ENCODE measurements at places on chromosomes 7 and 10. TPM values are rescaled to one million over a fixed set of nuclear protein-coding genes. Genes with fewer than 3 reads are reported as not detected.

DNA sequence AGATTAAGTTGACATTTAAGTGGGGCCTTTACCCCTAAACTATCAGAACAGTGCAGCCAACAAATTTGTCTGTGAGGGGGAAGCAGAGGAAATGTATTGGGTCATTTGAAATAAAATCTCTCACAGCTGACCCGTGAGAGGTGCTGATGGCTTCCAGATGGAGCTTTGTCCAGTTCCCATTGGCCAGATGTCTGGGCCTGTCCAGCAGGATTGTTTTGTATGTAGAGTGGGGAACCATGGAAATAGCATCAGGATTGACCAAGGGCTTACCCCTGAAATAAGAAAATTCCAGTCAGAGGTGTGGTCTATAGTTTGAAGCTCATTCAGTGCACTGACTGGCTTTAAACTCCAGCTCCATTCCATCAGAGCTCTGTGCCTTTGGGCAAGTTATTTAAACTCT is 50.6 kb downstream of the INHBA start:
- no peak for DNase-seq

DNA sequence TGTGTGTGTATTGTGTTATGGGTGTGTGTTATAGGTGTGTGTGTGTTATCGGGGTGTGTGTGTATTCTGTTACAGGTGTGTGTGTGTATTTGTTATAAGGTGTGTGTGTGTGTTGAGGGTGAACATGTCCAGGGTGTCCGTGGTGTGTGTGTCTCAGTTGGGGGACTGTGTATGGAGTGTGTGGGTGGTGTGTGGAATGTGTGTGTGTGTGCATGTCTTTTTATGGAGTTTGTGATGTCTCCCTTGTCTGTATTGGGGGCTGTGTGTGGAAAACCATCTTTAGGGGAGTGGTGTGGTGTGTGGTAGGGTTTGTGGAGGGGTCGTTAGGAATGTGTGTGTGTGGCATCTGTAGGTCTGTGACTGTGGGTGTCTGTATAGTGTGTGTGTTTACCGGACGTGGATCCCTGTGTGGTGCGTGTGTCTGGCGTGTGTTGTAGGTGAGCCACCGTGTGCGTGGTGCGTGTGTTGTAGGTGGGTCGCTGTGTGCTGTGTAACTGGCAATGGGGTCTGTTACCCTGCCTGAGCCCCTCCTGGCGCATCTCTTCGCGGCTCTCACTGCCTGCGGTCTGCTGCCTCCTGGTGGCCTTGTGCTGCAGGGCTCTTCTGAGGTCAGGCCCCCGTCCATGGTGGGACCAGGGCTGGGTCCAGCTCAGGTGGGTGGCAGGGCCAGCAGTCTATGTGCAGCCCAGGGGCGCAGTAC is 61.7 kb downstream of the PALD1 start:
- peak; percentile 36 for DNase-seq

DNA sequence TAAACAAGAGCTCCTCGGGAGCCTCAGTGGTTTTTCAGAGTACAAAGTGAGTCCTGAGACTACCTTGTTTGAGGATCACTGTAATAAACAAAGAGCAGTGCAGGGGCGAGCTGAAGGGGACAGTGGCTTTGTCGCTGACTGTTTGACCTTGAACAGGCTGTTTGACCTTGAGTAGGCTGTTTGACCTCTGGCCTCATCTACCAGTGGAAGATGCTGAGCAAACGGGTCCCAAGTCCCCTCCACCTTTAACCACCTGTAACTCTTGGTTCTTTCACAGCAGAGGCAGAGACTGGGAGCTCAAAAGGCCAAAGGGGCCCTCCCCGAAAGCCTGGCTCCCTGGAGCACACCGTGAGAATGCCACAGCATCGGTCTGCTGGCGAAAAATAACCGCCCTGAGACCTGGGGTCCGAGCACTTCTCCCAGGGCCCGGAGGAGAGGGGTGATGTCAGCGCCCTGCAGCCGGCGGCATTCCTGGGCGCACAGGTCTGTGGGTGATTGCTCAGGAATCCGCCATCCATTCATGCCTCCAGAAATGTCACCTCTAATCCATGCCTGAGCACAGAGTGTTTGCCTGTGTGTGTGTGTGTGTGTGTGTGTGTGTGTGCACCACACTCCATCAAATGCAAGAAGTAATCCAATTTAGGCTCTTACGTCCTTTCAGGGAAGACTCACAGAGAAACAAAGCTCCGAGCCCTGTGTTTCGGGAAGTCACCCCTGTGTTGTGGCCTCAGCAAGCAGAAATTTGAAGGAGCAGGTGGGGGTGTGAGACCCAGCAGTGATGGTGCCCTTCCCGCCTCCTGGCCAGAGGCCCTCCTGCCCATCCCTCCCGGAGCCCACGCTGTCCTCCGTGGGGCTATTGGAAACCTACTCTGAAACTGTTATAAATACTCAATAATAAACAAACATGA is 66.5 kb downstream of the ASB13 start:
- DNase-seq, result no peak

DNA sequence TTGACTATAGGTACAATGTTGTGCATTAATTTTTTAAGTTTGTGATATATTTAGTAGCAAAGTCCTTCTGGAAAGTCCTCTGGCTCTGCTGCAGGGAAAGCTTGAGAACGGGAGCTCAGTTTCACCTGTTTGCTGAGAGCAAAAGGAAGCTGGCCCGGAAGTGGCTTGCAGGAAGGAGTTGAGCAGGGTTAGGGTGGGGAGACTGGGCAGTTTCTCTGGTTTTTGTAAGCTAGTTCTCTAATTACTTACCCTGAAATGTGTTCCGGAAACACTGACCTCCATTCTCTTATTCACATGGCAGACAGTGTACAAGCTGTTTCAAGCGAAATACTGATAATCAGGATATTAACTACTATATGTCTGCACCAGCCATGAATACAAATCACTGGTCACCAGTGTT is 22.3 kb downstream of the MAP3K8 start:
- DNase-seq, result peak; percentile 23

GRCh38 chr7:77904252-77904651 is 105.7 kb downstream of the PHTF2 start:
- no peak for DNase-seq

- no peak for DNase-seq
Measured at GRCh38 chr10:119407254-119407777, 135.2 kb downstream of the RGS10 start.

GRCh38 chr10:73244866-73245477 is 2.1 kb downstream of the DNAJC9 start:
- DNase-seq, result no peak

THNSL1 gene
- 1.5 TPM for total RNA-seq

DNA sequence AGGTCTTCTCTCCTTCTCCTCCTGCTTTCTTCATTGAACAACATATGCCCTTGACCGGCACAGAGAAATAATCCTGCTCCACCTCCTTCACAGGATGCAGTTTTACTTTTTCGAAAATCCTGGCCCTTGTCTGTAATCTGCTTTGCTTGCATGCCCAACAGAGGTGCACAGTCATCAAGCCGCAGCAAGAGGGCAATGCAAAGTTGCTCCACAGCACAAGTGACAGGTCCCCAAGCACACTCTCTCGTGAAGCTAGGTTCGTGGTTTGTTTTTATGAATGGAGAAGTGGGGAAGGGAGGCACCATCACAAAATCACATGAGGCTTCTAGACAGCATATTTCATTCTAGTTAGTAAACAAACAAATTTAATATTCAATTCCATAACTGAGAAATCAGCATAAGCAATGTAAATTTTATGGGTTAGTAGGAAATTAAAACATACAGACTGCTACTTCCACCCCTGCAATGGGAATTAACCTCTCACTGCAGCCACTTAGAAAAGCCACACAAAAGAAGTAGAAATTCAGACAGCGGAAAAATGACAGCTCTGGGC is 178.8 kb downstream of the TPK1 start:
- DNase-seq, result peak; percentile 4

HOXA9 gene
- total RNA-seq, result 2.0 TPM

DNA sequence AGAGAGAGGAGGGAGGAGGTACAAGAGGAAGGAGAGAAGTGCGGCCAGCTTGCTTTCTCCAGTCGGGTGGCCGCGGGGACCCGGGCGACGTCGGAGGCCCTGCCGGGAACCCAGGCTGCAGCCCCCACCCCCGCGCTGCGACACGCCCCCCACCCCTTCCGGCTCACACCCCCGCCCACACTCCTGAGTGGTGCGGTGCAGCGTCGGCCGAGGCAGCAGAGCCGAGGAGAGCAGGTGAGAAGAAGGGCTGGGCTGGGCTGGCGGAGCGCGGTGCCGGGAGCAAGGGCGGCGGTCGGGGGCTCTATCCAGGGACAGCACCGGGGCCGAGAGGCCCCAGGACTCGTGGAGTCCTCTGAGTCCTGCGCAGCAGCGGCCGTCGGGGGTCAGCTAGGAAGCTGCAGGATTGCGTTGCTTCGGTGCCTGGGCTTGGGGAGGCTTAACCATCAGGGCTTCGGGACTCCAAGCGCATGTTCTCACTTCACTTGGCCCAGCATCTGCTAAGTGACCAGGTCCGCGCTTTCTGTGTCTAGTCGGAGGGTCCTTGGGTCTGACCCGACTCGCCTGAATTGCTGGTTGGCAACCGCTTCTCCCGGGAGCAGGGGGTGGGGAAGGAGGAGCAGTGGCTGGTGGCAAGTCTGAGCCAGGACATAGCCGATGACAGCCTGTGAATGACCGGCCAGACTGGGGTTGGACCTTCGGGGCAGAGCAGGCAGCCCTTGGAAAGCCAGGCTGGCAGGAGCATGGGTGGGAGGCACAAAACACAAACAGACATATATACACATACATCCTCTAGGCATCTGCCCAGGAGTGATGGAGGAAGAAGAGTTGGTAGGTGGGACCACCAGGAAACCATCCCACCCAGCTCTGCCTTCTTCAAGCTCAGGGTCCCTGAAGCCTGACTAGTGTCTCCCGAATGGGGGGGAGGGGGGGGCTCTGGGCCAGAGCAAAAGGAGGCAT is 683 bp downstream of the CHAT start:
- no peak for DNase-seq
